ENCODE measurements at places on chromosomes 3 and 15.

GRCh38 chr3:5796541-5796940, 609.0 kb downstream of the EDEM1 start:
- no peak for DNase-seq

DNA sequence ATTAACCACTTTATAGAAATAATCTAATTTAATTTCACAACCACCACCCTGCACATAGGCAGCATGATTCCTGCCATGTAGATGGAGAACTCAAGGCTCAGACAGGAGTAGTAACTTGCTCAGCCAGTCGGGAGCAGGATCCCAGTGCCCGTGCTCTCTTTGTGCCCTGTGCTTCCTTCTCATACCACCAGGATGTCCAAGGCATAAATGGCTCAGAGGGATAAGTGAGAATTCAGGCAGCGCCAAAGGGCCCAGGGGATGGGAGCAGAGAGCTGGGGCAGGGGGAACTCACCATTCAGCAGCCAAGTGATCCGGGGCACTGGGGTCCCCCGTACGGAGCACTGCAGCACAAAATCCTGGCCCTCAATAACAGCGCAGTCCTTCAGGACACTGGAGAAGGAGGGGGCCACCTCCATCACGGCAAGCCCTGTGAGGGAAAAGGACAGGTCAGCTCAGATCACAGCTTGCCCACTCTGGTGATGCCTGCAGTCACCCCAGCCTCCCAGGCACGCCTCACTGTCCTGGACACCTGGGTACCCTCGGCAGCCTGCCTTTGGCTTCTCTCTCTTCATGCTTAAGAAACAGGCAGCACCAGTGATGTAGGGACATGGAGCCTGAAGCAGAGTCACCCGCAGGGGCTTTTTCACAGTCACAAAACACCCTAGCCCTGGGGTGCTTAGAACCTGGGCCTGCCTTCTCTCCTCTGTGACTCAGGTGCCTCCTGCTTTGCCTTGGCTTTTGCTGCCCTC, 141.0 kb upstream of the HACD2 start:
- no peak for DNase-seq

GRCh38 chr3:188439080-188439479, 285.1 kb downstream of the LPP start:
- no peak for DNase-seq

DNA sequence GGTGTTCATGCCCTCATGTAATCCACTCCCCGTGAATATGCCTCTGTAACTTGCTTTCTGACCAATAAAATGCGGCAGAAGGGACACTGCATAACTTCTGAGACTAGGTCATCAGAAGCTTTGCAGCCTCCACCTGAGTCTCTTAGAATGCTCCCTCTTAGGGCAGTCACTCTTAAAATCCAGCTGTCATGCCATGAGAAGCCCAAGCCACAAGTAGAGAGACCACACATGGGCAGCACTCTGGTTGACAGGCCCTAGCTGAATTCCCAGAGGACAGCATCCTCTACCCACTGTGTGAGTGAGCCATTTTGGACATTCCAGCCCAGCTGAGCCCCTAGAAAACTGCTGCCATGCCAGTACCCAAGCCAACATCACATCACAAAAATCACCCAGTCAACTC, 41.4 kb downstream of the SCAPER start:
- DNase-seq, result no peak

DNA sequence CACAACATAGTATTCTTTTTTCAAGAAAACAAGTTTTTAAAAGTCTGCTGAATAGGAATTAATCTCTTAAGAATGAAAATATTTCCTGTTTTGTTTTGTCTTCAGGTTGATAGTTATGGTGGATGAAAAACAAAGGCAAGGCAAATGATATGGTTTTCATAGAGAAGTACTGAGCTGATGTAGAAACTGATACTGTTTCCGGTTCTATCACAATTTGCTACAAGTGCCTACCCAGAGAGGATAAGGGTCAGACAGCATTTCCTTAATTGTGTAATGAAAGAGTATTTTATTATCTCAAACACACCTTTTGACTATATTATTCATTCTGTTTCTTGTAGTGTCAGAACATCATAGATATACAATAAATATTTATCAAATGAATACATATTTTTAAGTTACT, 836.3 kb downstream of the SQOR start:
- DNase-seq, result no peak

GRCh38 chr3:48426944-48427629, 2.8 kb downstream of the PLXNB1 start:
- no peak for DNase-seq

DNA sequence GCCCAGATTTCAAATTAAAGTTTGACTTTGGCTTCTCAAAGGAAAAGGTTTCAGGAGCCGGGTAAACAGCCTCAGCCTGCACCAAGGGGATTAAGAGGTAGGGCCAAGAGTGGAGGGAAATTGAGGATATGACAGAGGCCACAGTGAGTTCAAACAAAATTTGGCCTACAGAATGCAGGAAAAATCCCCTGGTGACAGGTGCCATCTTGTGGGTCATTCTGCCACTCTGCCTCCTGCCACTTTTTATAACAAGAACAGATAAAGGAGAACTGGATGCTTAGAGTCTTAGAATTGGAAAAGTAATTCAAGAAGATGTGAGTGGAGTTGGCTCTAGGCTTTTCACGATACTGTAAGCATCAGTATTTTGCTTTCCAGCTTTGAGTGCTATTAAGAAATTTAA, 253.2 kb downstream of the NR2F2 start:
- DNase-seq, result no peak

GRCh38 chr3:43296565-43296964, 10.2 kb downstream of the SNRK start:
- no peak for DNase-seq

- DNase-seq, result no peak
These were observed 24.2 kb downstream of the PXYLP1 start for GRCh38 chr3:141255846-141256261.

GRCh38 chr15:45684533-45684932, 49.7 kb downstream of the SQOR start:
- peak; percentile 51 for DNase-seq

DNA sequence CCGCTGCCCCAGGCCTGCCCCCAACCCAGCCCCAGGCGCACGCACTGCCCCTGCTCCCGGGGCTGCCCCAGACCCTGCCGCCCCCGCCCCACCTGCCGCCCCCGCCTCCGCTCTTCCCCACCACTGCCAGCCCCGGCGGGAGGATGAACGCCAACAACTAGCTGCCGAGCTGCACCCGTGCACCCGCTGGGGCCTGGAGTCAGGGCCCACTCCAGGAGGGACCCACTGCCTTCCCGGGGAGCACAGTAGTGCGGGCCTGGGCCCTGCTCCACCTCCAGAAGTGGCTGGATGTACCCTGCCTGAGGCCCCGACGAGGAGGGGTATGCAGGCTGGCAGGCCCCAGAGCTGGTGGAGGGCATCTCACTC, 10.9 kb downstream of the ZBTB47 start:
- DNase-seq, result no peak

GRCh38 chr3:127108796-127109195, 84.1 kb upstream of the PRR23E start:
- no peak for DNase-seq

DNA sequence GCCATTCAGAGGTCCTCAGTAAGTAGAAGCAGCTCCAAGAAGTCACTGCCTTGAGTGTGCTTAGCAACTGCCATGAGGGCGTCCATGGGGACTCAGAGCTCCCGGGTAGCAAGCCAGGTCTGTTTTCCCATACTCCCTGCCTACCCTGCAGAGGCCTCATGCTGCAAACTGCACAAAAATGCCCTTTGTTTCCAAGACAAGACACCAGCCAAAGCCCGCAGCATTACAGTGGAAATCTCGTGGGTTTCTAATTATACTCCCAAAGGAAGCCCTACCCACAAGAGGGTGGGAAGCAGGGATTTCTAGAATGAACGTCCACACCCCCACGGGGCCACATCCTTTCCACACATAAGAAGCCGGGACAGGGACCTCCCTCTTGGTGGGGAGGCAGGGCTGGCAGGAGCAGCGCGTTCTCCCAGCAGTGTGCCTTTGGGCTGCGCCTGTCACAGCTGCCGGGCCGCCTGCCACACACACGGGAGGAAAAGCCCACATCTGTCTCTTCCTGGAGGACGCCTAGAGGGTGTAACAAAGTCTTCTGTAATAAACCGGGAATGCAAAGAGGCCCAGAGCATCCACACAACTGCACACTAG, 31.1 kb downstream of the FAM174B start:
- no peak for DNase-seq

GRCh38 chr3:183435661-183436060, 7.2 kb upstream of the MCF2L2 start:
- no peak for DNase-seq

DNA sequence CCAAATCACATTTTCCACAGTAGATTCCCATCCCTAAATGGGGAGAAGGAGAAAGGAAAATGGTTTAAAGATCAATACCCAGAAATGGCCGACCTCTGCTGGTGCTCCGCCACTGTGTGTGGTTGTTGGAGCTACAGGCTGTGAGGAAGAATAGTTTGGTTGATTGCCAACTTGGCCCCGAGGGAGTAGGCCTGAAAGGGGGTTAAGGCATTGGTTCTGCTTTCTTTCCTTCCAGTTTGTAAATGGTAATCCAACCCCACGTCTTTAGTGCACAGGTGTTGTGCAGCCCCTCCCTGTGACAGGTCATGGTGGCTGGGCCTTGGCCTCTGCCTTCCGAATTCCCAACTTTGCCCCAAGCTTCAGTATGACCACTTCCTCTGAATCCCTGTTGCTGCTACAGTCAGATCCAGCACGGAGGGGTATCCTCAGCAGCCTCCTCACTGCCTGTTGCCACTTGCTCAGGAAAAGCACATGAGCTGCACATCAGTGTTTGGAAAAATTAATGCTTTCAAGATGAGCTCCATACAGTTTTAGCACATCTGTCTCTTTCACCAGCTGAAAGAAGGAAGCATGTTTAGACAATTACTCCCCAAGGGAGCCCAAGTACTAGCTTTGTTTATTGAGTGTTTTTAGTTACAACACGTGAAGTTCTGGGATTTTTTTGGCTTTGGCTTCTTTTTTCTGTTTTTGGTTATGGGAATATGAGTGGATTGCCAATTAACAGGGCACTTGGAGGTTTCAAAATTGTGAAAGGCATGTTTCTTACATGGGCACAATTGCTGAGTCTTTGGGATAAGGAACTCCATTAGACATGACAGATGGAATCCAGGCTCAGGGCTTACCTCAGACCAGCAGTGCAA, 92.3 kb upstream of the ROPN1 start:
- no peak for DNase-seq

DNA sequence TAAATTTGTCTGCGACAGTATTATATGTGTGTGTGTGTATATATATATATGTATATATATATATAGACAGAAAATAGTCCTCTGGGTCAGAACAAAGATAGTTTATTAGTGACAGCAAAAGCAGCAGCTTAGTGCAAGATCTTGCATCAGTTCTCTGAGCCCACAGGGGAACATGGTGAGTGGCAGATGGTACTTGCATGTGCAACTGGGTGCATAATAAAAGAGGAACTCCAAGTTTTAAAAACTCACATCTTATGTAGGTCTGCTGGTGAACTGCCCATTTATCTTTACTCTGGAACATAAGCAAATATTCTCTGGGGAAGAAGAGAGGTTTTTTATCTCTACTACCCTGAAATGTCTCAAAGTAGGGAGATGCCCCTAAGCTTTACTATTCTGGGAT, 276.4 kb downstream of the POLQ start:
- DNase-seq, result no peak

GRCh38 chr15:56534728-56535127, 69.8 kb upstream of the MNS1 start:
- DNase-seq, result no peak

- no peak for DNase-seq
These were observed 8.7 kb upstream of the CAMK1 start for GRCh38 chr3:9778143-9779074.

DNA sequence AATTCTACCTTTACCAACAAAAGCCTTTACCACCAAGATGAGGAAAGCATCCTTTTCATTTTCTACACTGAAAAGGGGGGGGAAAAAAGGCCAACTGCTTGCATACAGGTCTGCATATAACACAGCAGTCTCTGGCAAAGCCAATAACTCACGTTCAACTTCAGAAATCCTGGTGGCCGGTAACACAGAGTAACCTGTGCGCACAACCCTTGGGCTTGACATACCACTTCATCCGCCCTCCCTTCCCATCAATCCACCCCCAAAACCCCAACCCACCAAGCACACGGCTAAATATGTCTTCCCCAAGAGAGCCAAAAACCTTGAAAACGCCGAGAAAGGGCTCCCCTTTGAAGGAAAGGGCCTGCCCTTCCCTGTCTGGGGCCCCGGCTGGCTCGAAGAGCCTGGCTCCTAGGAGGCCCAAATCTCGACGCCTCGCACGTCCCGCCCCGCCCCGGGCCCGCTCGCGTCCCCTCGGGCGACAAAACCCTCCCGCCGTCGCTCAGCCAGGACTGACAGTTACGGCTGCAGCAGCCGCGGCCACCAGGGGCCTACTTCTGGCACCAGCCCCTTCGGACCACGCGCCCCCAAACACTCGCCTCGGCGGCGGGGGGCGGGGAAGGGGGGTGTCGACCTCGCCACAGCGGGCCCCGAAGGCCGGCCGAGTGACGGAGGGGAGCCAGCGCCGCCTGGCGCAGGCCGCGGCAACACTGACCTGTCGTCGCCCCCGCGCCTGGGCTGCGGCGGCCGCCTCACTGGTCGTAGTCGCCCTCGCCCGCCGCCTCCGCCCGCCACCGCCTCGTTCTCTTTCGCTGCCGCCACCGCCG, 835 bp downstream of the UBE3A start:
- no peak for DNase-seq

GRCh38 chr15:29220852-29221251, 48.8 kb downstream of the NSMCE3 start:
- peak; percentile 4 for DNase-seq

Data from LNCaP clone FGC (cell line).